ENCODE measurements at places on chromosomes 6 and 20.

GRCh38 chr6:157229132-157229618 lies 94.1 kb downstream of the TMEM242 start:
- peaks cover 23% of the 10 kb centered on the region for H3K27me3 ChIP-seq
- no peaks in the 10 kb centered on the region for H3K36me3 ChIP-seq
- no peak overlapping the region for H3K4me3 ChIP-seq
- no peak overlapping the region for H3K27ac ChIP-seq
- H3K4me1 ChIP-seq: peaks cover 24% of the 10 kb centered on the region
- DNase-seq: no peak

DNA sequence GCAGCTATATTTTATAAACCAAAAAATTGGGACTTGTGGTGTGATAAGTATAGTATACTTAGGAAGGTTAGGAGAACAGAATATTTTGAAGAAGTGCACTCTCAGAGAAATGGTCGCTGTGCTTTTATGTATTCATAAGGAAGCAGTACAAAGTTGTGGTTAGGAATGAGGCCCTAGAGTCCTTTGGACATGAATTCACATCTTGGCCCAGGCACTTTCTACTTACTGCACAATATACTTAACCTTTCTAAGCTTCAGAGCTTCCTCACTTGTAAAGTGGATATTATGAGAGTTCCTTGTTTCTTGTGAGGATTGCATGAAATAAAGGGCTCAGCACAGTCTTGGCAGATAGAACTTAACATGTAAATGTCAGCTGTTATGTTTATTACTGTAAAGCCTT lies 21.0 kb upstream of the SERINC3 start:
- H3K4me3 ChIP-seq: no peak overlapping the region
- peak overlapping the region; percentile 34 for H3K27ac ChIP-seq
- H3K4me1 ChIP-seq: peaks cover 44% of the 10 kb centered on the region

DNA sequence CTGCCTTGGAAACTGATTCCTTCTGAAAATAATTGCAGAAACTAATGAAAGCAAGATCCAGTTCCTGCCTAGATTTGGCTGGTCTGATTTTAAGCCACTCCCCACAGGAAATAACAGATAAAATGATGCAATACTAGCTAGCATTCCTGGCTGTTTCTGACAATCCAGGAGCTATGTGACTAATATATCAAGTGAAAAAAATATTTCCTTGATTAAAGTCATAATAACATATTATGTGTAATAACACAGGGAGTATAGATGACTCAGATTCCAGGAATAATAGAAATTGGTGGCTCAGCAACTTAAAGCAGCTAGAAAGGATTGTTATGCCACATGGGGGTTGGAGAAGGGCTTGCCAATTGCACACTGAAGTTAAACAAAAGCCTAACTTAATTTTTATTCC lies 182.7 kb upstream of the SALL4 start:
- no peaks in the 10 kb centered on the region for H3K36me3 ChIP-seq
- H3K4me1 ChIP-seq: peaks cover 16% of the 10 kb centered on the region
- peak overlapping the region; percentile 87 for H3K27ac ChIP-seq
- H3K4me3 ChIP-seq: no peak overlapping the region

DNA sequence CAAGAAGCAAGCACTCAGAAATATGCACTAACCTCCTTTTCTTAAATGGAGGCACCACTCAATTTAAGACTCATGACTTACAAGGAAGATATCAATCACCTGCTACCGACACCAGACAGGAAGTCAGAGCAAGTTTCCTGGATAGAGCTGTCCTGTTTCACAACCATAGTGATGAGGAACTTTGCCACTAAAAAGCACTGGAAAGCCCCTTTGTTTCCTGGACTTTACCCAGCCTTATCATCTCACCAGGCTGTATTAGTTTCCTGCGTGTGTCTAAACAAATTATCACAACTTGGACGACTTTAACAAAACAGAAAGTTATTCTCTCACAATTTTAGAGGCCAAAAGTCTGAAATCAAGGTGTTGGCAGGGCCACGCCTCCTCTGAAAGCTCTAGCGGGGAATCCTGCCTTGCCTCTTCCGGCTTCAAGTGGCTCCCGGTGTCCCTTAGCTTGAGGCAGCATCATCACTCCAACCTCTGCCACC lies 253.8 kb upstream of the STXBP5 start:
- no peaks in the 10 kb centered on the region for H3K27me3 ChIP-seq
- no peaks in the 10 kb centered on the region for H3K36me3 ChIP-seq
- DNase-seq: no peak
- peaks cover 4% of the 10 kb centered on the region for H3K4me1 ChIP-seq

DNA sequence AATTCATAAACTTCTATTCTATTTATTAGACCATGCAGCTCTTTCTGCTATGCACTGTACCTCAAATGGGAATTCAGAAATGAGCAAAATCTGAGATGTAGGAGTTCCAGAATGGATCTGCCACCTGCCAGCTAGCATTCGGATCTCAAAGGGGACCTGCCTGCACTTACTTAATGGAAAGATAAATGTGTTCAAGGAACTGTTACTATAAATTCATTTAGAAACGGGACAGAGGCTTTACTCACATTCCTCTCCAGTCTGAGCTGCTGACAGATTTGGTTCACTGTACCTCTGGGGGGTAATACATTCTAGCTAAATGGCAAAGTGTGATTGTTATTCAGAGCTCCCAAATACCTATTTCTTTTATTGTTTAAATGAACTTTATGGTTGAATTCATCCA lies 384.1 kb downstream of the GRIK2 start:
- no peaks in the 10 kb centered on the region for H3K27me3 ChIP-seq
- no peaks in the 10 kb centered on the region for H3K36me3 ChIP-seq
- no peak overlapping the region for H3K4me3 ChIP-seq
- DNase-seq: no peak
- H3K27ac ChIP-seq: no peak overlapping the region

DNA sequence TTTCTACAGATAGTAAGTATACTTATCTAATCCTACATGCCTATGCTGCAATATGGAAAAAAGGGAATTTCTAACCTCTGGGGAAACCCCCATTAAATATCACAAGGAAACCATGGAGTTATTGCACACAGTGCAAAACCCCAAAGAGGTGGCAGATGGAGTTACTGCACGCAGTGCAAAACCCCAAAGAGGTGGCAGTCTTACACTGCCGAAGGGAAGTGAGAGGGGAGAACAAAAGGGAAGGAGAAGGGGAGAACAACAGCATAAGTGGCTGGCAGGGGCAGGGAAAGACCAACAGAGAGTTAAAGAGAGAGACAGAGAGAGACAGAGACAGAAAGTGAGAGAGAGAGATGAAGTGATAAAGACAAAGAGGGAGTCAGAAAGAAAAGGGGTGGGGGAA lies 43.8 kb upstream of the EIF2S2 start:
- H3K27me3 ChIP-seq: peaks cover 1% of the 10 kb centered on the region
- H3K4me1 ChIP-seq: peaks cover 36% of the 10 kb centered on the region
- peak overlapping the region; percentile 29 for H3K27ac ChIP-seq
- DNase-seq: no peak

GRCh38 chr6:158863646-158864045 lies 44.5 kb upstream of the EZR start:
- peaks cover 3% of the 10 kb centered on the region for H3K36me3 ChIP-seq
- no peak overlapping the region for H3K4me3 ChIP-seq
- peaks cover 39% of the 10 kb centered on the region for H3K4me1 ChIP-seq
- no peaks in the 10 kb centered on the region for H3K27me3 ChIP-seq
- DNase-seq: no peak
- peak overlapping the region; percentile 97 for H3K27ac ChIP-seq

DNA sequence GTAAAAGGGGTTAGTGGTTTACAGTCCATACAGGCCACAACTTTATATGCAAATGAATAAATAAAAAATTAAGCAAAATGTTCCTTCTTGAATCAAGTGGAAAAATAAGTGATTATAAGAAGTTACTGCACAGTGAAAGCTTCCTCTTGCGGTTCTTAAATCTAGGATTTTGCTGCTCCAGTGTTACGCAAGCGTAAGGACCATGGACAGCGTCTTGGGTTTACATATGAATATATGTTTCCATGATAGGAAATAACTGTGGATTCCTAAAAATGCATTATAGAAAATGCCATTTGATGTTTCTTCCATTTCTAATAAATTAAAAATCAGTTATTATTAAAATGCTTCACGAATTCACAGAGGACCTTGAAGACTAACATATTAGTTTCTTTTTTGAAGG lies 176.6 kb upstream of the POU3F2 start:
- H3K27me3 ChIP-seq: peaks cover 6% of the 10 kb centered on the region
- no peaks in the 10 kb centered on the region for H3K36me3 ChIP-seq
- no peaks in the 10 kb centered on the region for H3K4me1 ChIP-seq
- no peak overlapping the region for H3K27ac ChIP-seq
- peak; percentile 74 for DNase-seq
- H3K4me3 ChIP-seq: no peak overlapping the region

- no peak for DNase-seq
- H3K27me3 ChIP-seq: peaks cover 2% of the 10 kb centered on the region
- no peaks in the 10 kb centered on the region for H3K36me3 ChIP-seq
- no peak overlapping the region for H3K27ac ChIP-seq
Observed at GRCh38 chr20:20803011-20803410, 90.6 kb upstream of the RALGAPA2 start.

DNA sequence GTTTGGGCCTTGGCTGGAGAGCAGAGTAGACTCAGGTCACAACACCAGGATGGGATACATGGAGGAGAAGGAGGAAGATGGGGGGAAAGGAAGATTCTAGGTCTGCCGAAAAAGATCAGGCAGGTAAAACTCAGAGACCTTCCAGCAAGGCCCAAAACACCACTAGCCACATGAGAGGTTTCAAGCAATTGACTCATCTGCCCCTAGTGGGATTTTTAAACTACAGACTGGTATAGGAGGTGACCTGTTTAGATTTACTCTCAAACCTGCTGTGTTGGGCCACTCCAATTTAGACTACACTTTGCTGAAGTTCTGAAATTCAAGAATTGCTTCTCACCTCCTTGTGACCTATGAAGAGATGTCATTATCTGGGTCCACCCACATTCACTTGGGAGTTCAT lies 236.9 kb upstream of the SASH1 start:
- no peak for DNase-seq
- H3K36me3 ChIP-seq: no peaks in the 10 kb centered on the region
- no peaks in the 10 kb centered on the region for H3K27me3 ChIP-seq
- H3K4me1 ChIP-seq: peaks cover 50% of the 10 kb centered on the region

- no peak overlapping the region for H3K27ac ChIP-seq
- DNase-seq: no peak
- H3K4me3 ChIP-seq: no peak overlapping the region
- peaks cover 4% of the 10 kb centered on the region for H3K27me3 ChIP-seq
- H3K36me3 ChIP-seq: no peaks in the 10 kb centered on the region
- H3K4me1 ChIP-seq: no peaks in the 10 kb centered on the region
Observed at GRCh38 chr6:132675749-132676148, 16.8 kb upstream of the TAAR1 start.

DNA sequence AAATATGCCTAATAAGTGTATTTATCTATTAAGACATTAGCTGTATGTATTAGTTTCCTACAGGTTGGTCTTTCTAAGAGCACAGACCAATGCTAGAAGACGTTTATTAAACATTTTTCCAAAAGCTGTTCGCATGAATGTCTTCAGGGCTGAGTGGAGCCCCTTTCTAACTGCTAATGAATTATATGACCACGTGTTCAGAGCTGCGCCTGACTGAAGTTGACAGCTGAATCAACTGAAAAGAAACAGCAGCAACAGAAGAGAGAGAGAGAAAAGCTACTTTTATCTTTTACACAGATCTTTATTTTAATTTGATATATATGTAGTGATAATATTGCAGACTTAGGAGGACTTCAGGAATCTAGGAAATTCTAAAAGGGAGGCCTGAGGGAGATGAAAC lies 75.2 kb upstream of the ARID1B start:
- no peaks in the 10 kb centered on the region for H3K36me3 ChIP-seq
- DNase-seq: no peak
- H3K4me1 ChIP-seq: peaks cover 6% of the 10 kb centered on the region

DNA sequence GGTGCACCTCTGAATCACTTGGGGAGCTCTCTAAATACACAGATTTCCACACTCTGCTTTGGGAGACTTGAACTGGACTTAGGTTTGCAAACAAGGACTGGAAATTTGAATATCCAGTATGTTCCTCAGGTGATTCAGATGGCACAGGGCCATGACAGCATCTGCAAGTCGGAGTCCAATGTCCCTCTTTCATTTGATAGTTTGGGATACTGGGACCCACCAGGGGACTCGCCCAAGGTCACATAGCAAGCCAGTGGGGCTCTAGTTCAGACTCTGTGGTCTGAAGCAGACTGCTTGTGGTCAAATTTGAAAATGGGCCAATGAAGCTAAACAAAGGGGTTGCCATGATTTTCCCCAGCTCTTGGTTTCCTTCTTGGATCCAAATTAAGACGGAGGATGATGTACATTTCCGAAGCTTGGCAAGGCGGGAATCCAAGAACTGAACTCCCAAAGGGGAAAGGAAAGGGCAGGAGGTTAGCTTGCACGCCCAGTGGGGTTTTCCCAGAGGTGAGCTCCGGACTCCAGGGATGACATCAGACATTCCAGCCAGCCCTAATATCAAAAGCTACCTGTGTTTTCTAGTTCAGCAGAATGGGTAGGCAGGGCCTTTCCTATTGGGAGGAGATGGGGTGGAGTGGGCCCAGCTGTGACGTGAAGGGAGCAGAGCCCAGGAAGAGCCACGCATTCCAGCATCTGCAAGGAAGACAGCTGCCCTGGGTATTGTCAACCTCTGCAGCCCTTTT lies 3.4 kb upstream of the SYS1 start:
- H3K27ac ChIP-seq: peak overlapping the region; percentile 79
- no peaks in the 10 kb centered on the region for H3K27me3 ChIP-seq
- no peak for DNase-seq
- no peak overlapping the region for H3K4me3 ChIP-seq

DNA sequence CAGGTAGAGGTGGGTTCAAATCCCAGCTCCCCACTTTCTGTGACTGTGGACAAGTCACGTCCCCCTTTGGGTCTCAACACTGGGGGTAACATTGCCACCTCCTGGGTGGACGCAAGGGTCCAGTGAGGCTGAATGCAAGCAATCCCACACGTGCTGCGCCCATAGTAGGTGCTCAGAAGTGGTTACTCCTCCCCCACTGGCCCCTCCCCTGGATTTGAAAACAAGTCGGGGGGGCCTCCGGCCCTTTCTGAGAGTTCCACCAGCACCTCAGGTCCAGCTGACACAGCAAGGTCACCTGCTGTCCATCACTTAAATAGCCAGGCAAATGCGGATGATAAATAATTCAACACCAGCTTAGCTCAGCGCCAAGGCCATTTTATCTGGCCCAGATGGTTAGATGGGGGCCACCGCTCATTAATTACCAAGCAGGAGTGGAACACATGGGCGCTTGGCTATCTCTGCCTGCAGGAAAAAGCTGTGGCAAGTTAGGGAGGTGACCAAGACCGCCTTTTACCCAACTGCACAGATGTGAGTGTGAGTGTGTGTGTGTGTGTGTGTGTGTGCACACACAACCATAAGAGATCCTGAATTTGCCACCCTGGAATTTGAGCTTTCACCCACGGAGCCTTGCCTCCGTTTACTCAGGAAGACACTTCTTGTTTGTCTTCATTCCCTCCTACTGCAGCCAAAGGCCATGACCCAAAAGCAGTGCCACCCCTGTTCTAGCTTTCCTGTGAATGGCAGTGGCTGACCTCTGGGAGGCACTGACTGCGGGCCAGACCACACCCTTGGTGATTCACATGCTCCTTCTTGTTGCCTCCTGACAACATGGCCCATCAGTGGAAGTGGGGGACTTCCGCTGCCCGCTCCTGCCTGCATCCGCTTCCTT lies 34.7 kb upstream of the KCNB1 start:
- H3K27ac ChIP-seq: no peak overlapping the region
- DNase-seq: no peak

GRCh38 chr6:166419286-166419685 lies 36.5 kb upstream of the MPC1 start:
- H3K27me3 ChIP-seq: no peaks in the 10 kb centered on the region
- peaks cover 8% of the 10 kb centered on the region for H3K36me3 ChIP-seq
- H3K27ac ChIP-seq: no peak overlapping the region
- H3K4me1 ChIP-seq: peaks cover 6% of the 10 kb centered on the region
- no peak overlapping the region for H3K4me3 ChIP-seq

All from mesothelial cell of epicardium (in vitro differentiated cells).